ENCODE measurements at places on chromosomes 2 and 18. TPM values are rescaled to one million over a fixed set of nuclear protein-coding genes. Genes with fewer than 3 reads are reported as not detected.

DNA sequence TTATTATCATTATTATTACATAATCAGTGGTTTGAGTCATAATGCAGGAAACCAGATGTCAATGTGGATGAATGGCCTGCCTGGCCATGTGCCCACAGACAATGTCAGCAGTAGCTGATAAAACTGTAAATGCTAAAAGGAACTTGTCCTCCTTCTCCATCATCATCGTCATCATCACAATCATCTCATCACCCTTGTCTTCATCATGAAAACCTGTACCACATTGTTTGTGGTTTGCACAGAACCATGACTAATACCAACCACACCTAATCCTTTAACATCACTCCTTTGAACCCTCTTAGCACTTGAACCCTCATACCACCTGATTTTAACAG lies 96.0 kb downstream of the HNMT start:
- no peak overlapping the region for H3K4me3 ChIP-seq
- no peak overlapping the region for H3K27ac ChIP-seq
- peak; percentile 67 for DNase-seq
- H3K36me3 ChIP-seq: no peaks in the 10 kb centered on the region

DNA sequence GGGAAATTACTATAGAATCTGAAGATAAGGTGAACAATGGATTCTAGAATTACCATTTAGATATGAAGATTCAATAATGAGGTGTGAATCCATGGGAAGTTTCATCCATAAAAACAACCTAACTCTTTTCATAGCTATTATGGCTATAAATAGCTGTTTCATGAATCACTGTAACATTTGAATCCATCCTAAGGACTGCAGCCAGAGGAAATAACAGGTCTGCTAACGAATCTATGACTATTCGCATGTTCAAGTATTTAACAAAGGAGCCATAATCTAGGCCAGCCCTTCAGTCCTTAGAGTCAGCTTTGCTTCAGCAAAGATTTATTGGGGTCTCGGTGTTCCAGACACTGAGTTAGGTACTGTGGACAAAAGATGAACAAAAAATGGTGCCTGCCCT lies 87.1 kb downstream of the MYOM1 start:
- H3K4me1 ChIP-seq: no peaks in the 10 kb centered on the region
- no peak overlapping the region for H3K27ac ChIP-seq
- H3K36me3 ChIP-seq: peaks cover 14% of the 10 kb centered on the region

- peak within 1 kb of the TSS; percentile 80 for H3K4me3 ChIP-seq
- DNase-seq: no peak
- no peaks in the 10 kb centered on the region for H3K4me1 ChIP-seq
- no peaks in the 10 kb centered on the region for H3K27me3 ChIP-seq
- peak within 1 kb of the TSS; percentile 91 for H3K27ac ChIP-seq
Measured at GRCh38 chr2:27494944-27495554, at the start of gene FNDC4. Gene FNDC4, minus strand, starts transcription at chr2:27495200. Its CDS starts 521 bp downstream, at chr2:27494679.

GRCh38 chr2:44250376-44250775 lies 24.9 kb upstream of the SLC3A1 start:
- H3K36me3 ChIP-seq: no peaks in the 10 kb centered on the region
- no peak for DNase-seq
- H3K4me1 ChIP-seq: no peaks in the 10 kb centered on the region
- H3K4me3 ChIP-seq: no peak overlapping the region

Gene TLX2
- not detected for total RNA-seq

DNA sequence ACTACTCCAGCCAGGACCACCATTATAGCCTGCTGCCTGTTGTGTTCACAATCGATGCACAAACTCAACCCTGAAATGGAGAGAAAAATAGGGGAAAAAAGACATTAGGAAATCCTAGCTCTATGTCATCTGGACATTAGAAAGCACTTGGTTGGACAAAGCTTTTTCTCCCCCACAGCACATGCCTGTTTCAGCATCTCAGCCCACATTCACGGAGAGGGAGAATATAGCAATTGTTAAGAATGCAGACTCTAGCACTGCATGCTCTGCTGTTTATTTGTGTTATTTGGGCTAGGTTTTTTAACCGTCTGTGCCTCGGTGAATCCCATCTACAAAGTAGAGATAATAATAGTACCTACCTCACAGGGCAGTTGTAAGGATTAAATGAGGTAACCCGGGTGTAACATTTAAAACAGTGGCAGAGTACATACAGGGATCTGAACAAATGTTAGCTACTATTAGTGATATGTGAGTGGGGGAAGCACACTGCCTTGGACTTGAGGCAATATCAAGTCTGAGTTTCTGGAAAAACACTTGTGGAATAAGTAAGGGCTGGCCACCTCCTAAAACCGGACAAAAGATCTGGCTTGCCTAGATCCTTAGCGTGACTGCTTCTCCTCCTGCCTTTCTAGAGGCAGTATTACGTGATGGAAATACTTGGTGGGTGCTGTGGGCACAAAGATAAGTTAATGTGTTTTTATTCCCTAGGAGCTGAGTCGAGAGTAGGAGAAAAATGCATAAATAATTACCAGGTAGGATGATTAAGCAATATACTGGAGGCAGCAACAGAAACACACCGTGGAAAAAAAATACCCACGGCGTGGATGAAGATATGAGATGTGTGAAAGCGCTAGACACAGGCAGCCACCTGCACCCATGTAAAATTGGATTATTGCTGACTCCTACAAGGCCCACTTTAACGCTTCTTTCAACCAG lies 1.0 kb upstream of the PPP1CB start:
- peak; percentile 74 for DNase-seq
- peaks cover 21% of the 10 kb centered on the region for H3K4me1 ChIP-seq
- H3K27me3 ChIP-seq: no peaks in the 10 kb centered on the region
- H3K27ac ChIP-seq: peak overlapping the region; percentile 100
- H3K4me3 ChIP-seq: peak overlapping the region; percentile 75

Gene GREB1
- 5.9 TPM for total RNA-seq

Gene BOK
- total RNA-seq: 35.4 TPM

GRCh38 chr18:55079481-55080355 lies 120.5 kb upstream of the CCDC68 start:
- no peak overlapping the region for H3K27ac ChIP-seq
- no peak overlapping the region for H3K4me3 ChIP-seq
- no peak for DNase-seq
- H3K4me1 ChIP-seq: no peaks in the 10 kb centered on the region
- no peaks in the 10 kb centered on the region for H3K36me3 ChIP-seq

Gene ALS2
- 6.5 TPM for total RNA-seq

- no peaks in the 10 kb centered on the region for H3K36me3 ChIP-seq
- no peak overlapping the region for H3K4me3 ChIP-seq
- no peaks in the 10 kb centered on the region for H3K27me3 ChIP-seq
- H3K27ac ChIP-seq: no peak overlapping the region
- no peak for DNase-seq
- H3K4me1 ChIP-seq: no peaks in the 10 kb centered on the region
Measured at GRCh38 chr2:184847331-184847730, 249.0 kb downstream of the ZNF804A start.

DNA sequence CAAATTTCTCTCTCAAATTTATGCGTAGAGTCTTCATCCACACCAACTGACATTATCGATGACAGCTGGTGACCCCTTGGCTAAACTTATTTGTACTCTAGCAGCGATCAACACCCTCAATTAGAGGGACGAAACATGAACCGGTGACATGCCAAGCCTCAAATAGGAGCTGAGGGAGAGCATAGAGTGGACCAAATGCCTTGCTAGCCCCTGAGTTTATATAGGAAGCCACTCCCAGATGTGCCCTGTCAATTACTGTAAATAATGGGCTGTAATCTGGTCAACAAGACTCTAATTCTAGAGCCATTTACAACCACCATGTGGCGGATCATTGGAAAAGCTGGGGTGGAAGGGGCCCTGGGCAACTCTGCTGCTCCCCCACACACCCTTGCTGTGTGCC lies 47.6 kb upstream of the FHL2 start:
- H3K36me3 ChIP-seq: no peaks in the 10 kb centered on the region
- H3K4me3 ChIP-seq: no peak overlapping the region
- no peak for DNase-seq
- no peak overlapping the region for H3K27ac ChIP-seq
- H3K27me3 ChIP-seq: no peaks in the 10 kb centered on the region

Gene OR6B3
- total RNA-seq: not detected

DNA sequence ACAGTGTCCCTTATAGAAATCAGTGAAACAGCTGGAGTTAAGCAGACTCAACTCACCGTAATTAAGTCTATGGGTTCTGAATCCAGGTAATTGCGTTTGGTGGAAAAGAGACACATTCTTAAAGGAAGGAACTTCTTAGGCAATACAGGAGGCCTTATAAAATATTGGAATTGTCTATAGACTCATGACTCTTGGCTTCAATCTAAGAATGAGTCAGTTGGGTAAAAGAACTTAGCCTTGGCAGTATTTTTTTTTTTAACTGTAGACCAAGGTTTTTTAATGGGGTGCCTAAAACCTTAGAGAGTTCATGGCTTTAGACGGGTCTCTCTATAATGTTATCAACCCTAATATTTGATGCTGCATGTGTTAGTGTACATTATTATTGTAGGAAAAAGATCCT lies 47.6 kb downstream of the CCDC85A start:
- H3K27ac ChIP-seq: no peak overlapping the region
- no peak for DNase-seq
- H3K4me1 ChIP-seq: no peaks in the 10 kb centered on the region
- no peaks in the 10 kb centered on the region for H3K27me3 ChIP-seq
- H3K36me3 ChIP-seq: no peaks in the 10 kb centered on the region

Gene MATN3
- total RNA-seq: 0.64 TPM

- H3K27ac ChIP-seq: no peak overlapping the region
- no peak overlapping the region for H3K4me3 ChIP-seq
- no peak for DNase-seq
Measured at GRCh38 chr18:650428-650858, 7.0 kb upstream of the TYMS start.

DNA sequence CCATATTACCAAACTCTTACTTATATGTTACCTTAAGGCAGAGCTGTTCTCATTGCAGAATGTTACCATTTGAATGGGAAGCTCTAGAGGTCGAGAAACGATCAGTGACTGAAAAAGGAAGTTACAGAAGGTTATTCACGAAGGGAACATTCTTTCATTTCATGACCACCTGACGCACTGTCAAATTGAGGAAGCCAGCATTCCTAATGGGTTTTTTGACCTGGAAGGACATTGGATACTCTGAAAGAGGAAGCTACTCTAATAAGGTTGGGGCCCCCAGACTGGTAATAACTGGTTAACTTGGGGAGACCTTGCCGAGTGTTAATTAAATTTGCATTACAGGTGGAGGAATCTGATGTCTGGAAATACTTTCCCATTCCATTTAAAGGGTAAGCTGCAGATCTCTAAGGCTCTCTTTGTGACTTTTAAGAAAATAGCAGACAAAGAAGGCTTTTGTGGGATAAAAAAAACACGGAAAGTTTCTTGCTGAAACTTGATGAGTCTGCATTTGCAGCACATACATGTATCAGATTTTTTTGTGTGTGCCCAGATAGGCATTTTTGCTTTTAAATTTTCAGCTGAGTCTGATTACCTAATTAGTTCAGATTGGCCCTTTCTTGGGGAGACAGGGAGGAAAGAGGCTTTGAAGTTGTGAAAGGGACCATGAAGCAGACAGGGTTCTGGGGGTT lies 137.1 kb downstream of the LTBP1 start:
- H3K4me1 ChIP-seq: peaks cover 5% of the 10 kb centered on the region
- H3K4me3 ChIP-seq: no peak overlapping the region
- H3K36me3 ChIP-seq: no peaks in the 10 kb centered on the region
- no peaks in the 10 kb centered on the region for H3K27me3 ChIP-seq

DNA sequence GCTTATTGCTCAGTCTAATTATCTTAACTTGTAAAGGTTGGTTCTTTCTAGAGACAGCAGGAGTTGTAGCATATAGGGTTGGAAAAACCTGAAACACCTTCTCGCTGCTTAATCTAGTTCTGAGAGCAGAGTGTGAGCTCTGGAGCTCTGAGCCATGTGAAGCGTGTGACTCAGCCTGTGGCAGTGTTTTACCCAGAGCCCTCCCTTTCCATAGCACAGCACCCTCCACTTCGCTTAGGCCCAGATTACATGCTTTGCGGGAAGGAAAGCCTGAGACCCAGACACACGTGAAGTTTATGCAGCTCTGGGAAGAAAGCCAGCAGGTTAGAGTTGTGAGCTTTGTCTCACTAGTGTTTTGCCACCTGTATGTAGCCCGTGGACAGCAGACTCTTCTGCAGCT lies 74.5 kb downstream of the INPP4A start:
- no peaks in the 10 kb centered on the region for H3K27me3 ChIP-seq
- peaks cover 3% of the 10 kb centered on the region for H3K36me3 ChIP-seq
- no peak overlapping the region for H3K27ac ChIP-seq
- DNase-seq: no peak
- H3K4me3 ChIP-seq: no peak overlapping the region

GRCh38 chr18:79625195-79625923 lies 54.2 kb upstream of the CTDP1 start:
- no peak overlapping the region for H3K27ac ChIP-seq
- no peak for DNase-seq
- H3K27me3 ChIP-seq: no peaks in the 10 kb centered on the region
- H3K36me3 ChIP-seq: no peaks in the 10 kb centered on the region
- H3K4me3 ChIP-seq: no peak overlapping the region

Gene TNS1
- total RNA-seq: 1,334 TPM

DNA sequence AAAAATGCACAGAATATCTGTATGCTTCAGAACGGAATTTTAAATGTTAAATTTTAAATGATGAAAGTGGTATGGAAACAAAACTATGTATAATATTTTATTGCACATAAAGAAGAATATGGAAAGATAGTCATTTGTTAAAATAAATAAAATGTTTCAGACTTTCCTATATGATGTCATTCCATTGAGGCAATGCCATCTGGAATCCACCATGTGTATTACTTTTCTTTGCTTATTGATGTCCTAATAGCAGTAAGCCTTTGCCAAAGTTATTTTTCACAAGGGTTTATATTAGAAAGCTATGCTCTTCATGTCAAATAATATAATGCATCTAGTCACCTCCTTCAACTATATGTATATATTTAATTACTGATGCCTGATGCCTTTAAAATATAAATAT lies 601.6 kb upstream of the PKDCC start:
- no peak overlapping the region for H3K27ac ChIP-seq
- no peak overlapping the region for H3K4me3 ChIP-seq
- H3K27me3 ChIP-seq: no peaks in the 10 kb centered on the region
- H3K36me3 ChIP-seq: no peaks in the 10 kb centered on the region
- no peak for DNase-seq
- no peaks in the 10 kb centered on the region for H3K4me1 ChIP-seq

- no peak overlapping the region for H3K4me3 ChIP-seq
- H3K4me1 ChIP-seq: peaks cover 5% of the 10 kb centered on the region
- no peaks in the 10 kb centered on the region for H3K27me3 ChIP-seq
- no peak overlapping the region for H3K27ac ChIP-seq
- no peaks in the 10 kb centered on the region for H3K36me3 ChIP-seq
- DNase-seq: no peak
Measured at GRCh38 chr18:36374262-36374661, 76.7 kb downstream of the FHOD3 start.

GRCh38 chr2:109098251-109098920 lies 30.6 kb upstream of the SH3RF3 start:
- H3K4me3 ChIP-seq: no peak overlapping the region
- no peaks in the 10 kb centered on the region for H3K4me1 ChIP-seq
- H3K36me3 ChIP-seq: no peaks in the 10 kb centered on the region
- H3K27me3 ChIP-seq: no peaks in the 10 kb centered on the region
- no peak overlapping the region for H3K27ac ChIP-seq

Gene SLC9A2
- total RNA-seq: not detected

Measured in ascending aorta (tissue), 2 donors.